ENCODE measurements at places on chromosomes 1 and 21. TPM values are rescaled to one million over a fixed set of nuclear protein-coding genes. Genes with fewer than 3 reads are reported as not detected.

Gene LCE1C
- polyA plus RNA-seq = not detected

Gene VHLL
- polyA plus RNA-seq = not detected

Gene APOBEC4
- not detected for polyA plus RNA-seq

DNA sequence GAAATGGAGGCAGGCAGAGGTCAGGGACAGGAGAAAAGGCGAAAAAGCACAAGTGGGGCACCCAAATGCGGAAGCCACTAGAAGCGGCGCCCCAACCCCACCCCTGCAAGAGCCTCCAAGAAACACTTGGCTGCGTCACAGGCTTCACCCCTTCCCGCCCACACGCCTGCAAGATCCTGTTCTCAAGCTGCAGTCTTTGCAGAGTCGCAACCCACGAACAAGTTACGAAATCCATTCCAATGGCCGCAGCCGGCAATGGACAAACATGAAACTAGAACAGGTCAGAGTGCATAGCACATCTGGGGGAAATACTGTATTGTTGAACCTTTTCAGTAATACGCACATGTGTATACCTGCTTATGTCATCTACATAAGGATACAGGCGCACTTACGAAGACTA, 103.6 kb downstream of the PSMG1 start:
- DNase-seq = peak; percentile 70

DNA sequence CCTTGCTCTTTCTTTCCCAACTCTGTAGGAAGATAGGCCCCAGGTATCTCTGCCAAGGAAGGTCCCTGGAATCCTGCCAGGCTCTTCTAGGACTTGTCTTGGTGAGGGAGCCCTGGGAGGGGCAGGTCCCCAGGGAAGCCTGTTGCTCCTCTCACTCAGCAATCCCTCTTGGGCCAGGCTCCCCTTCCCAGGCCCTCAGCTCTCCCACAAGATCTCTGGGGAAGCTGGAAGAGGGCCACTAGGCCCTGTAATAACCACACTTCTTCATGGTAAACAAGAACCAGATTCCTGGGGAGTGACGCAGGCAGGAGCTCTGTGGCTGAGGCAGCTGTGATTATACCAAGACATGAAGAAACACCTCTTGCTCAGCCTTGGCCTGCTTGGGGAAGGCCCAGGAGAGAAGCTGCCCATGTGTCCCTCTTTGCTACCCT, 9.9 kb upstream of the MAPKAPK2 start:
- peak; percentile 49 for DNase-seq

GRCh38 chr1:236520445-236521005, 3.3 kb upstream of the LGALS8 start:
- no peak for DNase-seq

DNA sequence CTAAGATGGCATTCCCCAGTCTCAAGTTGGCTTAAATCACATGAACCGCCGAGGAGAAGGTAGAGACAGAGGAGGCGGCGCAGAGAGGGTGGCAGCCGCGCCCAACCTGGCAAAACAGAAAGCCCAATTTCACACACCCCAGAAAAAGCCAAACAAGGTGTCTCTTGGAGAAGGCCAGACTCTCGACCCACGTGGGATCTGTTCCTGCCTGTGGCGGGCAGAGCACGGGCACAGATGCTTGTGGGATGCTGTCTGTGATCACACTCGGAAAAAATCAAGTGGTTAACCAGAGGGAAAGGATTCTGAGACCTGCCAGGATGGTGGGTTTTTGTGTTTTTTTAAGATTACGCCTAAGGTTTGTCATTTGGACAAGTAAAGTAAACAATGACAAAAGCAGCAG, 80.7 kb downstream of the MRPL37 start:
- no peak for DNase-seq

DNA sequence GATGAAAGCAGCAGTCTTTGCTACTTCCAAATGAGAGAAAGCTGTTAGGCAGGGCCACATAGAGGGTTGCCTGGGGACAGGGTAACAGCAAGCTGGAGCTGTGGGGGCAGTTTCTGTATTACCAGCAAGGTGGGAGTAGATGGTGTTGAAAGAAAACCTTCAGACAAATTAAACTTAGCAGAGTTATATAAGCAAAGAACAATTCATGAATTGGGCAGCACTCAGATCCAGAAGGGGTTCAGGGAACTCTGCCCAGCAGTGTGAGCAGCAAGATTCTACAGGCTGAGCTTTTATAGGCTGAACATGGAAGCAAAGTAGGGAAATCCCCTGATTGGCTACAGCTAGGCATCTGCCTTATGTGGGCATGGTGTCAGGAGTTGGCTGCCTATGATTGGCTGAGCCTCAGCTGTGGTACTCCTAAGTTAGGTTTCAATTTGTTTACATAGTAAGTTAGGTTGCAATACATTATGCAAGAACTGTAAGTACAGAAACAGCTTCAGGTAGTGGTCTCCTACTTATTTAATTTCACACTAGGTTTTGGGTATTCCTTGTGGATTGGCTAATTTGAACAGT, 64.1 kb upstream of the TMPRSS2 start:
- no peak for DNase-seq
